ENCODE measurements at places on chromosomes 6 and 20.

GRCh38 chr6:26163427-26164119, 76.3 kb downstream of the HFE start:
- no peak for DNase-seq

- DNase-seq = no peak
Measured at GRCh38 chr20:60050193-60050947, 92.1 kb downstream of the CDH26 start.

- DNase-seq = no peak
Measured at GRCh38 chr6:161273274-161273751, 548 bp downstream of the AGPAT4 start.

DNA sequence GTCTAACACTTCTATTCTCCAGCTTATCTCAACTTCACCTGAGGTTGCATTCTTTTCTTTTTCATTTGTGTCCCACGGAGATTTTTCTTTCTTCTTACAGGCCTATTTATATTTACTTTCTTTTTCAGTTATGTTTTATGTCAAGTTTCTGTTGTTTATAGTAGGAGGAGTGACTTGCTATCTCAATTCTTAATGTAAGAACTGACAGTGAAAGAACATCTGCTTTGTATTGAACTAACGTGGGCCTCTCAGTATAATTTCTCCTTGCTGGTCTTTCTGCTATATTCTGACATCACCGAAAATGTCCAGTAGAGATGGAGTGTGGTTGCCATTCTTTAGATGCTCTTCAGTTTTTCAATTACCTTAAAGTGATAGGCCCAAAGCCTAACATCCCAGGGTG, 521.7 kb downstream of the EPM2A start:
- no peak for DNase-seq

GRCh38 chr20:63425846-63426485, 46.5 kb downstream of the KCNQ2 start:
- no peak for DNase-seq

- no peak for DNase-seq
Measured at GRCh38 chr6:92777146-92777740, 642.1 kb downstream of the EPHA7 start.

DNA sequence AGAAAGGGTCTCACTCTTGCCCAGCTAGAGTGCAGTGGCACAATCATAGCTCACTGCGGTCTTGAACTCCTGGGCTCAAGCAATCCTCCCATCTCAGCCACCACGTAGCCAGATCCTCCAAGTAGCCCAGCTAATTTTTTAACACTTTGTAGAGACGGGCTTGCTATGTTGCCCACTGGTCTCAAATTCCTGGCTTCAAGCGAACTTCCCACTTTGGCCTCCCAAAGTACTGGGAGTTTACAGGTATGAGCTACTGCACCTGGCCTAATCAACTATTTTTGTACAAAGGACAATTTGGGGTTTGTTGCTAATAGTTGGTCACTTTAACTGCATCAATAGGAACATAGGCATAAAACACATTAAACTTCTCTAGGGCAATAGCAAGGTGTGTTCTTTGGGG, 29.9 kb upstream of the SYNCRIP start:
- DNase-seq = no peak

GRCh38 chr6:142187209-142187608, 40.1 kb downstream of the VTA1 start:
- DNase-seq = no peak

DNA sequence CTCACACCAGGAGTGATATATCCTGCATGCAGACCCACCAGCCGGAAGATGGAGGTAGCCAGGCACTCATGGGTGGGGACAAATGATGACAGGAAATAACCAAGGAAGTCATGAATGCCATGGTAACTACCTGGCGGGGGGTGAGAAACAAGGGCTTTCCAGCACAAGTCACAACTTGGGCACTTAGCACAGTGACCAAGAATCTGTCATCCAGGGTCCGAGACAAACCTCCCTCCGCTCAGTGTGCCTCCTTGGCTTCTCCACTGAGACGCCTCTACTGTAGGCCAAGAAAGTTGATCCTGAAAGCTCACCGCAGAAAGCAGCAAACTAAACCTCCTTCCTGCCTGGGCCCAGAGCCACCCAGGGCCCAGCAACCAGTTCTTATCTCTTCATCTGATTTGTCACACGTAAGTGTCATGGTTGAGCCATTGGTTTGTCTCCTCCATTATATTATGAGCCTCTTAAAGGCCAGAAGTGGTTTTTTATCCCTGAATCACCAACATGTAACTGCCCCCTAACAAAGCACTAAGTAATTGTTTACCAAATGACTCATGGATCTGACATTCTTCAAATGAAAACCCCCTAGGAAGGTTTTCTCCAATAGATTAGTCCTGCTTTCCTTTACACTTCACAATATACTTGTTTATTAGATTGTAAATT, 84.3 kb upstream of the TAB2 start:
- no peak for DNase-seq

- DNase-seq = no peak
Measured at GRCh38 chr20:33279261-33279910, 3.6 kb upstream of the BPIFB1 start.

GRCh38 chr20:11838076-11838636, 79.5 kb upstream of the BTBD3 start:
- no peak for DNase-seq

- no peak for DNase-seq
Measured at GRCh38 chr6:73728548-73729205, 32.7 kb downstream of the CD109 start.

All from cortex of kidney (tissue), 1 donor.